Activated T-cell treated with anti-CD3 and anti-CD28 coated beads for 4 hours (primary cell): ENCODE measurements at places on chromosomes 1 and 21.

DNA sequence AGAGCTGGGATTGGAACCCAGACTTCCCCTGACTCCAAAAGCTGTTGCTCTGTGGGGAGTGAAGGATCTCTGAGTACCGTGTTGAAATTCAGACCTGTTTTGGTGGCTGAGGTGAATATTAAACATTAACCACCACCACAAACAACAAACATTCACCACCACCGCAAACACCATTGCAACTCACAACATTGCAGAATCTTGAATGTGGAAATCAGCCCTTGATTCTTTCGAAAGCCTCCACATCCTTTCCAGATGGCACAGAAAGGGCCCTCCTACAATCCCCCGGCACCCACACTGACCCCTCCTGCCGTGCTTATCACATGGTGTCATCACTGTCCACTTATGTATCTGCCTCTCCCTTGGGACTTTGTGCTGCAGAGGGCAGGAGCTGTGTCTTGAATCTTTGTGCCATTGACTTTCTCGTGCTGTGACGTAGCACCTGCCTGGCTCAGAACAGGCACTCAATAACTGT, 1.4 kb downstream of the CDA start:
- no peak for DNase-seq

DNA sequence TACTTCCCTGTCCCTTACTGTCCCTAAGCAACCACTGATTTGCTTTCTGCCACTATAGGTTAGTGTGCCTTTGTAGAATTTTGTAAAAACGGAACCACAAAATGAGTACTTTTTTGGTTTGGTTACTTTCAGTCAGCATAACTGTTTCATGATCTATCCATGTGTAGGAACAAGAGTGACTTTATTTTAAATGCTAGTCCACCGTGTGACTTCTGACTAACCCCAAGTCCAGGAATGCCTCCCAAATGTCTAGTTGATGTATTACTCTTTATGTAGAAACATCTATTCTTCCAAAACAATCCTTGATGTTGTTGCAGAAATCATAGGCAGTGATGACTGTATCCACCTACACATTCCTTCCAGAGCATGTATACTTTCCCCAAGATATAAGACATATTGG, 21.3 kb downstream of the ATPAF1 start:
- no peak for DNase-seq

- no peak for DNase-seq
Observed at GRCh38 chr1:52855584-52855983, 13.0 kb downstream of the ZYG11A start.

DNA sequence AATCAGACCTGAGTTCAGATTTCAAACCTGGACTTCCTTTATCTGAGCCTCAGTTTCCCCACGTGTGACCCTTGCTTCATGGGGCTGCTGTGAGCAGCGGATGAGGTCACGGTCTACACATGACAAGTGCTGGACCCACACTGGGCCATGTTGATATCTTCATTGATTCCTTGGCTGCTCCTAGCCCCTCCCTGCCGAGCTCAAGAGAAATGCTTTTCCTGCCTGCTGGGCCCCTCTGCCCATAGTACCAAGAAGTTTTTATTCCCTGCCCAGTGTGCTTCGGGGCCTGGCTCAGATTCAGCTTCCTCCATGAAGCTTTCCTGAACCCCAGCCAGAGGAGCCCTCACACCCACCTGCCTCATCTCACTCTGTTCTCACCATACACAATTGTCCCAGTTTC, 181.6 kb downstream of the PTPRU start:
- no peak for DNase-seq

GRCh38 chr1:168427051-168427450, 116.7 kb downstream of the XCL2 start:
- DNase-seq, result no peak

DNA sequence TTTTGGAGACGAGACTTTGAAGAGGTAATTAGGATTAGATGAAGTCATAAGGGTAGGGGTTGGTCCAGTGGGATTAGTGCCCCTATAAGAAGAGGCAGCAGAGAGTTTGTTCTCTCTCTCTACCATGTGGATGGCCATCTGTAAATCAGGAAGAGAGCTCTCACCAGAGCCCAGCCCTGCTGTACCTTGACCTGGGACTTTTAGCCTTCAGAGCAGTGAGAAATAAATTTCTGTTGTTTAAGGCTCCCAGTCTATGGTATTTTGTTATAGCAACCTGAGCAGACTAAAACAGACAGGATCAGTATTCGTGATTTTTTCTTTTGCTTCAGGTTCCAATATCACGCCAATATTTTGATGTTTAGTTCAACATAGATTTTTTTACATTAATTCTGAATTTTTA, 30.0 kb downstream of the TBX15 start:
- no peak for DNase-seq

DNA sequence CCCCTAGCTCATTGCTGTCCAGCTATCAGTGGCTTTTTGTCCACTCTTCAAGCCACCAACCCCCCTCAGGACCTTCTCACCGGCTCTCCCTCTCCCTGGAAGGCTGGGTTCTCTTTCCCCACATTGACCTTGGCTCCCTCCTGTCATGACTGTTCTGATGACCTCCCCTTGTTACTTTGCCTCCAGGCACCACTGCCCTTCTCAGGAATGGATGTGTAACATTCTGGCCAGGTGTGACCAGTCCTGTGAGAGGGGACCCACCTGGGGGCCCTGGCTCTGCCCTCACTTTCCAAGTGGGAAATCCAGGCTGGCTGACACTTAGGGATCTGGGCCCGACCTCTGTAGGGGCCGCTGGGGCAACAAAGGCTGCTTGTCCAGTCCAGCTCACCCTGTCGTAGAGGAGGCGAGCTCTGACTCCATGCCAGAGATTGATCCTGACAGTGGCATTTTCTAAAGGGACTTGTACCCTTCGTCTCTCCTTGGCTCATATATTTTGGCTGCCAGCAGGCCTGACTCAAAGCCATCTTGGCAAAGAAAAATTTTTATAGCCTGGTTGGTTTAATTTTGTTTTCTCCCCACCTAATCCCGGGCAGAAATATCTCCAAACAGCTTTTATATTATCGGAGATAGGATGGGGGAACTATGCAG, 37.9 kb upstream of the USP24 start:
- DNase-seq, result no peak

GRCh38 chr1:108605633-108606032, 45.7 kb downstream of the EEIG2 start:
- no peak for DNase-seq

- no peak for DNase-seq
Observed at GRCh38 chr1:181390410-181391077, 92.8 kb upstream of the CACNA1E start.

- no peak for DNase-seq
Observed at GRCh38 chr1:247913786-247914185, 6.3 kb upstream of the OR2T8 start.

DNA sequence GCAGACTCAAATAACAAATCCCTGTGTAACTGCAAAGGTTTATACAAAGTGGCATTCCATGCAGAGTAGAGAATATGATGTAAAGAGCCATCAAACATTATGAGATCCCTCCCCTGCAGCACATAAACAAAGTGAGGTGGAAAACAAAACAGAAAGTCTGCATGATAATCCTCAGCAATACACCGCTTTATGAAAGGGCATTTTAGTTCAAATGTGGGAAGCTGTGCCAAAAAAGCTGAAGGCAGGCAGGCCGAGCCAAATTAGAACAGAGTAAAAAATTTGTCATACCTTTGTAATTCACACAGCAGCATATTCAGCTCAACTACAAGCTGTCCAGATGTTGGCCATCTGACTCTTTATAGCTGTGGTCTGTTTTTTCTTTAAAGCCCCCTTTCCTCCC, 113.5 kb downstream of the LHX9 start:
- DNase-seq, result no peak

- DNase-seq, result no peak
Observed at GRCh38 chr1:185517808-185518419, 200.9 kb upstream of the IVNS1ABP start.

- no peak for DNase-seq
Observed at GRCh38 chr1:22739648-22740385, 29.2 kb downstream of the EPHB2 start.

GRCh38 chr1:175870217-175870616, 126.8 kb upstream of the TNR start:
- no peak for DNase-seq

GRCh38 chr1:24470592-24470991, 32.0 kb upstream of the RCAN3 start:
- DNase-seq, result no peak

DNA sequence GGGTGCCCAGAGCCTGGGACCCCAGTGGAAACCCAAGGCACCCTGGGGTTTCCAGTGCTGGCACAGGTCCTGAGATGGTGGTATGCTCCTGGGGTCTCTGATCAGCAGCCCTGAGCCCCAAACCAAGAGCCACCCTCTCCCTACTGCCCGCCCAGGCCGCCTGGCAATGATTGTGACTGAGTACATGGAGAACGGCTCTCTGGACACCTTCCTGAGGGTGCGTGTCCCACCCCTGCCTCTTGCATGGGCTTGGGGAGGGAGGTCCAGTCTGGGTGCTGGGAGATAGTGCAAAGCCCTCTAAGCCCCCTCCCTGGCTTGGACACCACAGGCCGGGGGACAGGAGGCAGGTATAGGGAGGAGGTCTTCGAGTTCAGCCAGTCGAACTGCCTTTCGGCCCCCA, 34.7 kb downstream of the EPHA8 start:
- no peak for DNase-seq

- no peak for DNase-seq
Observed at GRCh38 chr21:27464648-27465047, 497.8 kb upstream of the ADAMTS5 start.

- DNase-seq, result no peak
Observed at GRCh38 chr1:30696831-30697230, 26.6 kb downstream of the MATN1 start.

GRCh38 chr1:76613886-76614285, 253.4 kb upstream of the ST6GALNAC5 start:
- DNase-seq, result no peak

- no peak for DNase-seq
Observed at GRCh38 chr1:204295671-204296070, 64.1 kb downstream of the PLEKHA6 start.

- no peak for DNase-seq
Observed at GRCh38 chr1:232435729-232436128, 194.2 kb downstream of the SIPA1L2 start.

GRCh38 chr1:234725177-234726132, 115.5 kb upstream of the IRF2BP2 start:
- peak; percentile 29 for DNase-seq

- DNase-seq, result no peak
Observed at GRCh38 chr1:222627232-222627631, 9.3 kb downstream of the MIA3 start.

DNA sequence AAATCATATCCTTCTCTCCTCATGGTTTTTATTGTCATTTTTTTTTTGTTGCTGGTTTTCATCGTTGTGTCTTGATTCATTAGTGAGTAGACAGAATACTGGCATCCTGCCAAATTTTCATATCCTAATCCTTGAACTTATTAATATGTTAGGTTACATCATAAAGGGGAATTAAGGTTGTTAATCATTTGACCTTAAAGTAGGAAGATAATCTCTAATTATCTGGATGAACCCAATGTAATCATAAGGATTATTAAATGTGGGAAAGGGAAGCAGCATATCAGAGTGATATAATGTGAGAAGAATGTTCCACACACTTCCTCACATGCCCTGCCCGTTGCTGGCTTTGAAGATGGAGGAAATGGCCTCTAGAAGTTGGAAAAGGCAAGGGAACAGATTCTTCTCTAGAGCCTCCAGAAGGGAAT, 299.7 kb downstream of the HMCN1 start:
- no peak for DNase-seq

DNA sequence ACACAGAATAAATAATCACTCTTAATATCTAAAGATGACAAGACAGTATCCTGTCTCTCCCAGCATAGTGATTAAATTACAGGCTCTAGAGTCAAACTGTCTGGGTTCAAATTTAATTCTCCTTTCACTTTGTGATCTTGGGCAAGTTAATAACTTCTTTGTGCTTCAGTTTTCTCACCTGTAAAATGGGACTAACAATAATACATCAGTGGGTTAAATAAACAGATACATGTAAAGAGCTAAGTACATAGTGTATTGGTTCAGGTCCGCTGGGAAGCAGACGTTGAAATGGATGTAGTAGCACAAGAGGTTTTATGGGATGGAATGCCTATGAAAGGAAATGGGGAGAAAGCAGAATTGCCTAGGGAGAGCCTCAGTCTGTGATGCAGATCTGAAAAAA, 10.7 kb downstream of the ZFYVE9 start:
- DNase-seq, result no peak

GRCh38 chr1:155277902-155278688, 832 bp downstream of the HCN3 start:
- DNase-seq, result peak; percentile 71

- no peak for DNase-seq
Observed at GRCh38 chr1:193524021-193524420, 337.6 kb upstream of the B3GALT2 start.

- DNase-seq, result no peak
Observed at GRCh38 chr21:43781846-43782245, 5.7 kb upstream of the CSTB start.

DNA sequence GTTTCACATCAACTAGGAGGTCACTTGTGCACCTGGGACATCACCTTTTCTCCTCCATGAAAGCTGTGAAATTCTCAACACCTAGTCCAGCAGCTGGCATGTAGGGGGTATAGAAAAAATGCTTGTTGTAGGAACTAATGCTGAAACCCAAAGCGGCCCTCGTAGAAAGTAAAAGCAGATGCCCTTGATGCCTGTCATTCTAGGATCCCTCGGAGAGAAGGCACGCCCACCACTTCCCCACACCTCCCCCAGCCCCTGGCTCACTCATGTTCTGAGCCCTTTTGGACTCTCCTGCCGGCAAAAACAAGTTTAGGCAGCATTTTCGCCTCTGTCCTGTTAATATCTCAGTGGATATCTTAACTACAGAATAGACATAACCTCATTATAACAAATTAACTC, 36.5 kb downstream of the RIPK4 start:
- DNase-seq, result no peak

- DNase-seq, result no peak
Observed at GRCh38 chr1:29703596-29704370, 467.5 kb downstream of the PTPRU start.

DNA sequence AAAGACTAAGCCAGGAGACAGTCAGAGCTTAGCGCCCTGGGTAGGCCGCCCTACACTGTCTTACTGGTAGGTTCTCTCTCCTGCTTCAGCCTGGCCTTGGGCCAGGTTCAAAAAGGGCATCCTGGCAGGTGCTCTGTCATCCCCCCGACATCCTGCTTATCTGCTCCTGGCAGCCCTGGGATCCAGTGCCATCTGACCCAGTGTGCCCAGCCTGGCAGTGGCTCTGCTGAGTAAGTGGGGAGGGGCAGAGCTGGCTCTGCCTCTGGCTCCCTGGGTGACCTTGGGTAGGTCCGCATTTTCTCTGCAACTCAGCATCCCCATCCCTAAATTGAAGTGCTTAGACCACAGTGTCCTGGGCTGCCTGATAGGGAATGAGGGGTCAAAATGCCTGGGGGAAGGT, 549.9 kb downstream of the PTPRU start:
- no peak for DNase-seq

DNA sequence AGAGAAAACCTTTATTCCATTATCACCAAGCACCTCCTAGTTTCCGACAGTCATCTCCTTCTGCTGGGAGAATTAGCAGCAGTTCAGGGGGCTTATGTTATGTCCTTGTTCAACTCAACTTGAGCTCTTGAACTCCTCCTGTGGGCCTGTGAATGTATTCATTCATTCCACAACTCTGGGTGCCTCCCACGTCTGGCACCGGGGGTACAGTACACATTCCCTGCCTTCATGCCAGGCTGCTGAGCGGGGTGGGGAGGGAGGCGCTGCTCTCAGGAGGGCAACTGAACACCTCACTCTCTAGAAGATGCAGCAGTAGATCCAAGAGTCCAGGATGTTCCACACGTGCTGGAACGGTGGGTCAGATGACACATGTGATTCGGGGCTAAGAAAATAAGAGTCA, 4.3 kb upstream of the MX2 start:
- no peak for DNase-seq
